ENCODE measurements at places on chromosomes 12 and 14.

DNA sequence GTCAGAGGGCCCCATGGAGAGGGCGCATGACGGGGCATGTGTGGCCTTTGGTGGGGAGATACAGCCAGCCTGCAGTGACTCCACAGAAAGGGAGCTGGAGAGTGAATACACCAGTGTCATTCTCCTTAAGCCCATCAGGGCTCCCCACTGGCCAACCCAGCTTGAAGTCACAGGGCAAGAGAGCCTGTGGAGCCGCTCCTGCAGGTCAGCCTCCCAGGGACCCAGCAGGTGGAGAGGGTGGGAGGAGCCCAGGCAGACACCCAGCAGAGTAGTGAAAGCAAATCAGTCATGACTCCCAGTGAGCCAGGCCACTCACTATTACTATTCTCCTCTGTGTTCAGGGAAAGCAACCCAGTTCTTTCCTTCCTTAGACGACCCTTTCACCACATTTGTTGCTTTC, 110.0 kb upstream of the CPM start:
- DNase-seq: no peak

DNA sequence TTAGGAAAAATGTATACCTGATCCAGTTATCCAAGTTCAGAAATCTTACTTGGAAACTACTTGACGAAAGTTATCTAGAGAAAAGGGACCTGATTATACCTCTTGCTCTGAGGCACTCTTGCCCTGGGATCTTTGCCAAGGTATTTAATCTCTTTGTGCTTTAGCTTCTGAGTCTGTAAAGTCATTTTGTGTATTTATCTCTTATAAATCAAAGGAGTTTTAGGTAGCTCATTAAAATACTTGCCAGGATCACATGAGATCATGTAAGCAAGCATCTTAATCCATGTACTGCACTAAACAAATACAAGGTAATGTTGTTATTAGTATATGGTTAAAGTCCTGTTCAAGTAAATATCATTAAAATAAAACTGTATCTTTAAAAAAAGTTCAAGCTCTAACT, 147.5 kb downstream of the IPO8 start:
- DNase-seq: no peak

- no peak for DNase-seq
Observed at GRCh38 chr12:23721268-23721667, 228.2 kb downstream of the SOX5 start.

GRCh38 chr12:108633081-108633533, 587 bp downstream of the SELPLG start:
- no peak for DNase-seq

- DNase-seq: no peak
Observed at GRCh38 chr12:109696485-109697269, 16.9 kb upstream of the FAM222A start.

GRCh38 chr12:94829552-94829951, 173.9 kb downstream of the NDUFA12 start:
- no peak for DNase-seq

DNA sequence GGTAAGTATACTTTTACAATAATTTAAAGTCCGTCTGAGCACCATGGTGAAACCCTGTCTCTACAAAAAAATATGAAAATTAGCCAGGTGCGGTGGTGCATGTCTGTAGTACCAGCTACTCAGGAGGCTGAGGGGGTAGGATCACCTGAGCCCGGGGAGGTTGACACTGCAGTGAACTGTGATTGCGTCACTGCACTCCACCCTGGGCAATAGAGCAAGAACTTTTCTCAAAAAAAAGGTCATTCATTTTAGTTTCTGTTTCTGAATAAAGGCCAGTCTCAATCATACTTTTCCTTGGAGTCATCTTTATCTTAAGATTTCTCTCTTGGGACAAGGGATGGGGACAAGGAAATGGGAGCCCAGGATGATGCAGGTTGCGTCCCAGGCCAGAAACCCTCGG, 12.9 kb downstream of the ANKRD13A start:
- DNase-seq: no peak
